ENCODE measurements at places on chromosomes 12 and 14.

- DNase-seq, result no peak
Measured at GRCh38 chr14:24037658-24038037, 14.2 kb upstream of the CARMIL3 start.

- no peak for DNase-seq
Measured at GRCh38 chr12:124109760-124110159, 136.7 kb downstream of the ZNF664 start.

GRCh38 chr12:92630968-92631367, 71.8 kb upstream of the PLEKHG7 start:
- DNase-seq, result no peak

DNA sequence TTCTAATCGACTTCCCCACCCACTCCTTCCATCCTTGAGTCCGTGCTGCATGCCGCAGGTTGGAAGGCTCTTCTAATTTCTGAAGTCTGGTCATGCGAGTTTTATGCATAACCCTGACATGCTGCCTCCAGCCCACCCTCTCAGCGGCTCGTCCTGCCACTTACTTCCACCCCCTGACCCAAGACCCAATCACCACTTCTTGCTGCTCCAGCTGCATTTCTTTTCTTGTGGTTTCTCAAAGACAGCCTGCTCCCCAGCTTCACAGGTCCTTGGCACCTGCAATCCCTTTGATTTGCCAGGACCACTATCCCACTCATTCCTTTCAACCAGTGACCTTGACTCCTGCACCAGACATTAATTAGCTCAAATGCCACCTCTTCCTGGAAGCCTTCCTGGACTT, 486.7 kb downstream of the VRK1 start:
- DNase-seq, result no peak

GRCh38 chr12:92908108-92908507, 21.0 kb downstream of the EEA1 start:
- no peak for DNase-seq

DNA sequence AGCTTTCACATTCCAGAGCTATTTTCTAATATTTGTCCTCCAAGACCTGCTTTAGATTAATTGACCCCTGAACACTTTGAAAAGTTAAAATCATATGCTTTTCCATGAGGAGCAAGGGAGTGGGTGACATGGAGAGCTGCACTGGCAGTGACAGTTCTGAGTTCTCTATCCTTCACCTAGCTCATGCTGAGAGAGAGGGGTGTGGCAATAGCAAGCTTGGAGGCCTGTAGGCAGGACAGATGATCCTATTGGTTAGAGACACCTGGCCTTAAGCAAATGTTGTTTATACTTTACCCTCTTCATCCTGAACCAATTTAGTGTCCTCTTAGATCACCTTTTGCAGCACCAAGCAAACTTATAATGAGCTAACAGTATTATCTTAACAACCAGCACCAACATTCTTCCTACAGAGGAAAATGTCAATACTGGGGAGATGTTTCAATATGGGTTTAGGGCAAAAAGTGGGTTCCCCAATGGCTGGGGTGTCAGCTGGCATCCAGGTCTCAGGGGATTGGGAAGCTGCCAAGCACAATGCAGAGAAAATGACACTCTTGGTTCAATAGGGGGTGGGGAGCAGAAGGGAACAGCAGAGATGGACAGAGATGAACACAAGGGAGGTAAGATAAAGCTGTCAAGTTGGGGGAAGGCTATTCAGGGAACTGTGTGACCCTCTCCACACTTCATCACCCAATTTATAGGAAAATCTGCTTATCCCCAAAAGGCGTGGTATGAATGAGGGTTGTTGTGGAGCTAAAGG, 37.0 kb upstream of the PPM1H start:
- DNase-seq, result no peak

- no peak for DNase-seq
Measured at GRCh38 chr14:98868866-98869265, 403.1 kb downstream of the BCL11B start.

DNA sequence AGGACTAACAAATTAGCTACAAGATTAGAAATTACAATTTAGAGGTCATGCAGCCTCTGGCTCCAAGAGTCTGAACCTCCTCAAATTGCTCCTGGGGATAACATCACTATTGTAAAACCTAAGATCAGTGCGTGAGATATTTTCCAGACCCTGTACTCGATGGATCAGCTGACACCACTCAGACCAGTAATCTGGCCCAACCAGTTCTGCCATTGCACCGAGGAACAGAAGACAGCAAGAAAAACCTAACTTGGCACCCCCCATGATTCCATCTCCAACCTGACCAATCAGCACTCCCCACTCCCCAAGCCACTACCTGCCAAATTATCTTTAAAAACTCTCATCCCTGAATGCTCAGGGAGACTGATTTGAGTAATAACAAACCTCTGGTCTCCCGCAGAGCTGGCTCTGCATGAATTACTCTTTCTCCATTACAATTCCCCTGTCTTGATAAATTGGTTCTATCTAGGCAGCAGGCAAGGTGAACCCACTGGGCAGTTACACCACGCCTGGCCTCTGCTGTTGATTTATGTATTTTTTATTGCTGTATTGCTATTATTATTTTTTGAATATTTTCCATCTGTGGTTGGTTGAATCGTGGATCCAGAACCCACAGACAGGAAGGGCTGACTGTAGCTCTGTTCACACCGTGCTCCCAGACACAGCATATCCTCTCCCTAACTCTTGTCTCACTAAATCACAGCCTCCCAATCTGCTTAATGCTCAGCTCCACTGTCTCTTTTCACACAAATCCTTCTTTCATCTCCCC, 9.2 kb downstream of the HEBP1 start:
- no peak for DNase-seq

DNA sequence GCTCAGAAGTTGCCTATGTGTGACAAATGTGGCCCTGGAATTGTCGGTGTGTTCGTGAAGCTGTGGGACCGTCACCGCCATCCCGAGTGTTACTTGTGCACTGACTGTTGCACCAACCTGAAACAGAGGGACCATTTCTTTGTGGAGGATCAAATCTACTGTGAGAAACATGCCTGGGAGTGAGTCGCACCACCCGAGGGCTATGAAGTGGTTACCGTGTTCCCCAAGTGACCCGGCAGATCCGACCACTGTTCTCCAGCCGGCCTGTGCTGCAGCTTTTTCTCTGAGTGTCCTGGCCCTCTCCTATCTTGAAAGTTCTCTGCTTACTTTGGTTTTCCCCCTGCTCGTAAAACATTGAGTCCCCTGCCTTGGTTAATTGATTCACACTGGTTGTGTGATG, 65.3 kb downstream of the VCPKMT start:
- DNase-seq, result no peak

- DNase-seq, result no peak
Measured at GRCh38 chr12:33581613-33582122, 142.0 kb upstream of the SYT10 start.

DNA sequence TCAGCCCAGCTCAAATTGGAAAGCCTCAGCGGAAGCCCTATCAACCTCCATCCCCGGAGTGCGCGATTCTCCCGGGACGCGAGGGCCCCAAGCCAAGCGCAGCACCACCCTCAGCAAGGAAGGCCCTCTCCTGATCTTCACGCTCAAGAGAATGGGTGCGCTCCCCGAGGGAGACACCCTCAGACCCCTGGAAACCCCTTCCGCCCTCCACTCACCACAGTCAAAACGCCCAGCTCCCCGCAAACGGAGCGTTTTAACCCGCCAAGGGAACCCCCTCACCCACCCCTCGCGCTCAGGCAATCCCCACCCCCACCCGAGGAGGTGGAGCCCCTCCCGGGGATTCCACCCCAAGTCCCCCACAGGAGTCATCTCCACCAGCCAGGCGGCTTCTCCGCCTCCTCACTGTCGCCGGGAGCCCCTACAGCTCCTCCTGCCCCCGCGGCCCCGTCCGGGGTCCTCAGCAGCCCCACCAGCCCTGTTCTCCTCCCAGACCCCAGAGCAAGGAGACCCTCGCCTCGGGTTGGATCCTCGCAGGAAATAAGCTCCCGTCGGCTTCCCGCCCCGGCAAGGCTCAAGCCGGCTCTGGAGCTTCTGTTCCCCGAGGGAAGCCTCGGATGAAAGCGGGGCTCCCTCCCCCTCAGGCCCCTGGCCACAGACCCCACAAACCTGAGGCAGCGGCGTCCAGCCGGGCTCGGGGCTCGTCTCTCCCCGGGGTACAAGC, 507 bp downstream of the BAZ2A start:
- DNase-seq, result peak; percentile 29
